Effector CD4-positive, alpha-beta T cell (primary cell): ENCODE measurements at places on chromosomes 3 and 15.

DNA sequence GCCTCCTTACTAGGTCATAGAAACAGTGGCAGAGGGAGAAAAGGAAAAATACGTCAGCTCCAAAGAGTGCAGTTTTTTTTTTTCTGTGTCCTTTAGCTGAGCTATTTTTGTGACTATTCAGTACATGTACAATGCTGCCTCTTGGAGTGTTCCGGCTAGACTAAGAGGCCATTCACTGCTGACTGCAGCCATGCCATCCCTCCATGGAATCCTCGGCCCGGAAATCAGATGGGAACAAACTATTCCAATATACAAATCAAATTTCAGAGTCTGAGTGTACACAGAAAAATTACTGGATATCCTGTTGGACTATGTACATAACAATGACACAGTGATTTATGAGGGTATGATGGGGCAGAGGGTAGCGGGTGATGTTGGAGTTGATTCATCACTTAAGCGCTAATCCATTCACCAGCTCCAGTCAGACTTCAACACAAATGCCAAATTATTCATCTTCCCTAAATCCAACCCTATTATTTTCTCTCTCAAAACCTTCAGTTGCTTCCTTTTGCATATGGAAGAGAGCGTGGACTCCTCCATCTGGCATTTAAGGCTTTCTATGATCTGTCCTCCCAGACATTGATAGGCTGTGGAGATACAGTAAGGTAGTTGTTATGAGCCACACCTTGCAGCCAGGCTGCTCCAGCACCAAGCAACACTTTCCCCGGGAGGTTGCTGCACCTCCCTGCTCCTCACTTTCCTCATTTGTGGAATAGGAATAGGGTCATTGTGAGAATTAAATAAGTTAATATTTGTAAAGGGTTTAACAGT, 109.1 kb downstream of the LPP start:
- no peak for DNase-seq

DNA sequence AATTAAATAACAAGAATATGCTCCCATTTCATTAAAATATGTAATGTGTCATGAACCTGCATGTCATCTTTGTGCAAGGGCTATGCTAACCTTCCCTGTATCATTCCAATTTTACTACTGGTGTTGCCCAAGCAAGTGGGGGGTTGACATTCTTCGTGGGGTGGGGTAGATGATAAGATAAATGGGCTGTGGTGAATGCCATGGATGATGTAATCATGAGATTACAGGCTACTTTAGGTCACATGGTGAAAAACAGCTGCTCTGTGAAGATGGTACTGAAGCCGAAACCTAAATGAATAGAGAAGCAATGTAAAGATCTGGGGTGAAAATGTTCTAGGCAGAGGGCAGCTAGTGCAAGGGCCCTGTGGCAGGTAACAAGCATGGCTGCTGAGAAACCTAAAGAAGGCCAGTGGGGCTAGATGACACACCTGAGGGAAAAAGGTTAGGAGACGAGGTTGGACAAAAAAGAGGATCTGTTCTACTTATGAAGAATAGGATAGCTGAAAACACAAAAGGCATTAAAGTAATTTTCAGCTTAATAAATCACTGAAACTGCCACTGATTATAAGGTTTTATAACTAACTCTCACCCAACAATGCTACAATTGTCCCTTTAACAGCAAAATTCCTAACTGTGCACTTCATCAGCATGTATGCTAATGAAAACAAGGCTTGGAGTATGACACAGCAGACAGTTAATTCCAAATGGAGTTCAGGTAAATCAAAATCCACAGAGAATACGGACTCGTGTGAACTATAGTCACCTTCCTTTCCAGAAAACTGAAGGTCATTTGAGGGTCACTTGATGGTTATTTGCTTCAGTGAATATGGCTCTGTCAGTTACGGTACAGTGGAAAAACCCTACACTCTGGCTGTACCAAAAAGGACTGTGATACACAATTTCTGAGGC, 35.0 kb downstream of the MTMR10 start:
- DNase-seq = no peak

GRCh38 chr3:14701676-14702075, 26.7 kb downstream of the C3orf20 start:
- DNase-seq = no peak

GRCh38 chr3:123880998-123881561, 3.1 kb downstream of the MYLK start:
- no peak for DNase-seq

DNA sequence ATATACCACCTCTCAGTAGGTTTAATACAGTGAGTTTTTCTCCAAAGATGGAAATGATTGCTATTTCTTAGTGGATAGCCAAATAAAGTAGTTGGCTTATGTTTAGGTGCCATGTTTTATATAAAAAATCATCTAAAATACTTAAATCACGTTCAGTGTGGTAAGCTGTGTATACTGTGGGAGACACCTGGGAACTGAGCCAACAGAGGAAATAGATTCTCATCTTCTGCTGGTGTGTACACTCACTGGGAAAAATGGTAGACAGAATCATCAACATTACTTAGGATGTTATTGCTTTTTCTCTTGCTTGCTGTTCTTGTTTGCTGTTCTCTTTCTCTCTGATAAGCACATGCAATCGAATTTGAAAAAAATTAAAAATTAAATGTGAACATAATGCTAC, 112.6 kb upstream of the MB21D2 start:
- no peak for DNase-seq

GRCh38 chr3:172391592-172392302, 56.5 kb downstream of the GHSR start:
- DNase-seq = no peak

- DNase-seq = peak; percentile 33
These were observed 674 bp downstream of the SERP1 start for GRCh38 chr3:150545419-150546225.

- DNase-seq = no peak
These were observed 51.9 kb upstream of the TMC3 start for GRCh38 chr15:81425905-81426304.

DNA sequence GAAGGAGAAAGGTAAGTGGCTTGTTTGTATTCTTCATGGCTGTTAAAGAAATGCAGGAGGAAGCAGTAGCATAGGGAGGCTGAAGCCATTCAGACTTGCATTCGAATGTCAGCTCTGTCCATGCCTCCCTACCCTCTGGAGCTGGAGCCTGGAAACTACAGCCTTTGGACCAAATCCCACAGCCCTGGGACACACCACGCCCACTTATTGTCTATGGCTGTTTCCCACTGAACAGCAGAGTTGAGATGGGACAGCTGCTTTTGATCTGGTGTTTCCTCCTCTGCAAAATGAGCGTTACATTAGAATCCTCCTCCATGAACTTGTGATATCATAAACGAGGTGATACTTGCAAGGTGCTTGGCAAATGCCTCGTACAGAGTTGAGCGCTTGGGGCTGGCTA, 3.6 kb downstream of the FAM107A start:
- DNase-seq = no peak

- DNase-seq = no peak
These were observed 73.1 kb upstream of the SLC6A6 start for GRCh38 chr3:14329116-14329830.

DNA sequence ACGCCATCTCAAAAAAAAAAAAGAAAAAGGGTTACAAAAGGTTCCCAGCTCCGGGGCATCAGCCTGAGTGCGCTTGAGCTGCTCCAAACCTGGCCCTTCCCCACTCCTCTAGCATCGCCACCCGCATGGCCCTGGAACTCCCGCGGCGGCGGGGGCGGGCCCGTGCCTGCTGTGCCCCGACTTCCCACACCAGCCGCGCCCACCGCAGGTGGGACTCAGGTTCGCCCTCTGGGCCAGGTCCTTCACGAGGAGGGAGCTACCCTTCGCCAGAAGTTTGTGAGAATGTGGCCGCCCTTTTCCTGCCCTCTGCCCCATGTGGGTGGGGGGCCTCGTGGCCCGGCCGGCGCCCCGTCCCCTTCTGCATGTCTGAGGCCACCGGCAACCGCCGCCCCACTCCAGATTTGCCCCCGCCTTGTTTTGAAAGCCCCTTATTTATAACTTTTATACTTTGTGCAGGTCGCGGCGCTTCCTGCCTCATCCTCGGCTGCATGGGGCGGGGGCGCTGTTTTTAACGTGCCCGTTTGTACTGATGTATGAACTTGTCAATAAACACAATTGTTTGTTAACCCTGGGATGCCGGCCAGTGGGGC, 507 bp upstream of the JMJD7 start:
- DNase-seq = peak; percentile 33

- DNase-seq = no peak
These were observed 5.9 kb upstream of the ABHD6 start for GRCh38 chr3:58231666-58232065.

- DNase-seq = no peak
These were observed 23.5 kb downstream of the PFN2 start for GRCh38 chr3:149947231-149947630.

DNA sequence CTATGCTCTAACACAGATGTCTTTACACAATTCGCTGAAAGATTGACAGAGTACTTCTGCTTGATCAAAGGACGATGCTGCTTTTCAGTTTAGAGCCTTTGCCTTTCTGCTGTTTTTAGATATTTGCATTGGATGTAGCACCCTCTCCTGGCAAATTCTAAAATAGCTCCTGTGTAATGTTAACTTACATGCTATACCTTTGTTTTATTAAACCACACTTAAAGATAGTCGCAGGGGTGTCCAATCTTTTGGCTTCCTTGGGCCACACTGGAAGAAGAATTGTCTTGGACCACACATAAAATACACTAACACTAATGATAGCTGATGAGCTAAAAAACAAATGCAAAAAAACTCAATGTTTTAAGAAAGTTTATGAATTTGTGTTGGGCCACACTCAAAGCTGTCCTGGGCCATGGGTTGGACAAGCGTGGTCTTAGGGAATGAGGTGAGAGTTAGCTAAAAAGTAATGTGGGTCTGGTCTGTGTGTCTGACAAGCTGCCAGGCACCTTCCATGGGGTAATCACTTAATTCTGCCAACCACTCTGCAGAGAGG, 62.9 kb downstream of the ATG7 start:
- peak; percentile 2 for DNase-seq

GRCh38 chr3:30712991-30713390, 106.6 kb downstream of the TGFBR2 start:
- DNase-seq = no peak

GRCh38 chr3:156181509-156181908, 61.1 kb downstream of the KCNAB1 start:
- DNase-seq = no peak

- no peak for DNase-seq
These were observed 18.8 kb upstream of the CHD2 start for GRCh38 chr15:92881211-92881754.

GRCh38 chr15:42123546-42123945, 29.2 kb upstream of the PLA2G4D start:
- no peak for DNase-seq

DNA sequence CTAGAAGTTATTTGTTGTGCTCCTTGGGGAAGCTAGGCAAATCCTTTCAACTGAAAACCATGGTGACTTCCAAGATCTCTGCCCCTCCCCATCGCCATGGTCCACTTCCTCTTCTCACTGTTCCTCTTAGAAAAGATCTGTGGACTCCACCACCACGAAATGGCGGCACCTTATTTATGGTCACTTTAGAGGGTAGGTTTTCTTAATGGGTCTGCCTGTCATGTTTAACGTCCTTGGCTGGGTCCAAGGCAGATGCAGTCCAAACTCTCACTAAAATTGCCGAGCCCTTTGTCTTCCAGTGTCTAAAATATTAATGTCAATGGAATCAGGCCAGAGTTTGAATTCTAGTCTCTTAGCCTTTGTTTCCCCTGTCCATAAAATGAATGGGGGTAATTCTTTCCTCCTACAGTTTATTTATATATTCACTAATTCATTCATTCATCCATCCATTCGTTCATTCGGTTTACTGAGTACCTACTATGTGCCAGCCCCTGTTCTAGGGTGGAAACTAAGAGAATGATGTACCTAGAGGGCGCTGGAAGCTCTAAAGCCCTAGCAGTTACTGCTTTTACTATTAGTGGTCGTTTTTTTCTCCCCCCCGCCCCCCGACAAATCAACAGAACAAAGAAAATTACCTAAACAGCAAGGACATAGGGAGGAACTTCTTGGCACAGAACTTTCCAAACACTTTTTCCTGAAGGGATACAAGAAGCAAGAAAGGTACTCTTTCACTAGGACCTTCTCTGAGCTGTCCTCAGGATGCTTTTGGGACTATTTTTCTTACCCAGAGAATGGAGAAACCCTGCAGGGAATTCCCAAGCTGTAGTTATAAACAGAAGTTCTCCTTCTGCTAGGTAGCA, 657 bp downstream of the PATL2 start:
- DNase-seq = no peak

DNA sequence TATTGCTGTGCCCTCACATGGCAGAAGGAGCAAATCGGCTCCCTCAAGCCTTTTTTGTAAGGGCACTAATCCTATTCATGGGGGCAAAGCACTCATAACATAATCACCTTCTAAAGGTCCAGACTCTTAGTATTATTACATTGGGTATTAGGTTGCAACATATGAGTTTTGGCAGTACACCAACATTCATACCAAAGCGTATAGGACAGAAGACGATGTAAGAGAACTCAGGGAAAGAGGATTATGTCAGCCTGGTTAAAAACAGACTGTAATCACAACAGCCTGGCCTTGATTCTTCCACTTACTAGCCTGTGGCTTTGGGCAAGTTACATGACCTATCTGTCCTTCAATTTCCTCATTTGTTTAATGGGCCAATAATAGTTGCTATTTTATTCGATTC, 828.5 kb upstream of the NECTIN3 start:
- no peak for DNase-seq

DNA sequence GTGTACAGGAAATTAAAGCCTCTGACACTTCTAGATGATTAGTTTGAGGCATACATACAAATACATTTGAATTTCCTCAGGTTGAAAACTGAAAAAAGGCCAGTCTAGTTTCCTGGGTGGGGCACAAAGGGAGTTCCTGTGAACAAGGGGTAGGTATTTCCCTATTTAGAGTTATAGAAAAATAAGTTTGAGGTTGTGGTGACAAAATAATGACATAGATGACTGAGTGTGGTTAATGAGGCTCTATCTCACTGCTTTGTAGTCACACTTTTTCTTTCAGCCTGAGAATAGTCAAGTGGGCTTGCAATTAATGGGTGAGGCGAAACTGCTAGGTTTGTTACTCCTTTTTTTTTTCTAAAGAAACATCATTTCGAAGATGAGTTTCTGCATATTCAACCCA, 4.3 kb downstream of the SLCO3A1 start:
- peak; percentile 54 for DNase-seq
